ENCODE measurements at places on chromosomes 5 and 9.
A peak's percentile ranks its signal among the peaks of the same experiment; 100 is the strongest.

DNA sequence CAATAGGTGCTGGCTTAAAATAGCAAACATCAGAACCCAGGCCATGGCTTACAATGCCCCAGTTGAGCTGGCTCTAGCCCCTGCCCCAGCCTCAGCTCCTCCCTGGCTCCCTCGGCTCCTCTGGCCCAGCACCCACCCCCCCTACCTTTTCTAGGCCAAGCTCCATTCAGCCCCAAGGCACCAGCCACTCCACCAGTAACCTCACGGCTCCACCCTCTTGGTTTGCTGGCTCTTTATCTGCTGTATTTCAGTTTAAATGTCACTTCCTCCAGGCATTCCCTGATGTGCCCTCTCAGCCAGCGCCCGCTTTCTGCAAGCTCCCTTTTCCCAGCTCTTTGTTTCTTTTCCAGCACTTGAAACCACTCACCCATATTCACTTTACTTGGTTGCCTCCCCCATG is 10.6 kb downstream of the C1QTNF2 start:
- DNase-seq, result no peak

DNA sequence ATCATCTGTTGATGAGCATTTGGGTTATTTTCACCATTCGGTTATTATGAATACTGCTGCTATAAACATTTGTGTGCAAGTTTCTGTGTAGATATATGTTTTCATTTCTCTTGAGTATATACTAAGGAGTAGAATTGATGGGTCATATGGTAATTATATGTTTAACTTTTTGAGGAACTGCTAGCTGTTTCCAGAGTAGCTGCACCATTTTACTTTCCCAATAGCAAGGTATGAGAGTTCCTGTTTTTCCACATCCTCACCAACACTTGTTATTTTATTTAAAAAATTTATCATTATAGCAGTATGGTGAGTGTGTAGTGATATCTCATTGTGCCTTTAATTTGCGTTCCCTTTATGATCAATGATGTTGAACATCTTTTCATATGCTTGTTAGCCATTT is 29.2 kb downstream of the CD14 start:
- DNase-seq, result no peak

- DNase-seq, result peak; percentile 77
Observed at GRCh38 chr5:18465833-18466681, 831.8 kb downstream of the TAF11L14 start.

GRCh38 chr9:134325813-134326723 is at the start of gene RXRA:
Gene RXRA (plus strand): TSS chr9:134326455. CDS start chr9:134326632, 177 bp downstream.
- no peak for DNase-seq

GRCh38 chr5:116453988-116454411 is 120.6 kb downstream of the SEMA6A start:
- no peak for DNase-seq

- no peak for DNase-seq
Observed at GRCh38 chr5:15837551-15838289, 337.7 kb downstream of the FBXL7 start.

DNA sequence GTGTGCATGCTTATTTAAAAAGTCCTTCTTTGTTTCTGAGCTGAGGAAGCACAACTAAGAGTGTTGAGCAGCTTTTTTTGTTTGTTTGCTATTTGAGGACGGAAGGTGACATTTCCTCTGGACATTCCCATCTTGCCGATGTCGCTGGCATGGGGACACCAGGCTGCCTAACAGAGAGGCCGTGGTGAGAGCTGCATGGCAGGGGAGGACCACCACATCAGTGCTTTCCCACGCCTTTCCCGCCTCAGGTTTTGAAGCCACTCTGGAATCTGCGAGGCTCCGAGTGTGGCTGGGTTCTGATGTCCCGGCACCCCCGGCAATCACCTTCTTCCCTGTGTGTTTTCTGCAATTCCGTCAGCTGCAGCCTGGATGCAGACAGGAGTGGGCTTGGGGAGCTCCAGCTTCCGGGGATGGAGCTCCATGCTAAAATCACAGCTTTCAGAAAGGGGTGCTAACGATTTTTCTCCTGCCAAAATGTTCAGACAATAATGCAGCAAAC is 259.8 kb upstream of the IRX4 start:
- no peak for DNase-seq

GRCh38 chr5:159051421-159052282 is 48.1 kb downstream of the EBF1 start:
- DNase-seq, result no peak

DNA sequence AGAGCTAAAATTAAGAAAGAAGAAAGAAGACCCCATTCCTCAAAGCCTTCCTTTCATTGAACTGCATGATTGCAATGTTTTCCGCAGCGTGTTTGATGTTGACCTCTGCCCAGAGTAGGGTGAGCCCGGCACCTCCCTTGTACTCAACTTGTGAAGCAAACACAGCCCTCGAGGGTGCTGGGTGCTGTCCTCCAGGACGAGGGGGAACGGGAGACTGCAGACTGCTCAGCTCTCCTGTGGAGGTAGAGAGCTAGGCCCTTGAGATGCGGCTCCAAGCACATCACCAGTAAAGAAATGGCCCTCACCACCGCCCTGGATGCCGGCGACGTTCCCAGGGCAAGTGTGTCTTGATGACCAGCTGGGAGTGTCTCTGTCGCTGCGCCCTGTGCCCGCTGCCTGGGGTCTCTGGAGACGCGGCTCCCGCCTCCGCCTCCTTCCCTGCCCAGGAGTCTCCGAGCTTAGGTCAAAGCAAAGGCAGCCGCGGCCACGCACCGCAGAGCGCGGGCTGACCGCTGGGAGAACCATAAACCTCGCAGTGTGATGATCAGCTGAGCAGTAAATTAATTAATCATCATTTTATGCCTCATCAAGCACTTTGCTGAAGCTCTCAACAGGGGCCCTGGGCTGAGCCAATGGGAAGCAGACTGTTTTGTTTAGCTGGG is 108.7 kb downstream of the IRX2 start:
- no peak for DNase-seq

DNA sequence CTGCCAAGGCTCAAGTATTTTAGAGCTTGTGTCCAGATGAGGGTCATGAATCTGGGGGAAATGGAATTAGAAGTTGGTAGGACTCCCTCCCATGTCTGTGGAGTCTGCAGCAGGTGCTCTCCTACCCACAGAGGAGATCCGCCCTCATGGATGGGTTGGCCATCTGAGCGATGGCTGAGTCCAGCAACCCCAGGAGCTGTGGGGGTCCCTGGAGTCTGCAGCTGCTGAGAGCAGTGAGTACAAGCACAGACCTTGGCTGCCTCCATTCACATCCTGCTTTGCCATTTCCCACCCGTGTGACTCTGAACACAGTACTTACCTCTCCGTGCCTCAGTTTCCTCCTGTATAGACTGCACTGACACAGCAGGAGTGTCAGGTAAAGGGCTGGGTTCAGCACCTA is 25.8 kb upstream of the SYNPO start:
- no peak for DNase-seq

DNA sequence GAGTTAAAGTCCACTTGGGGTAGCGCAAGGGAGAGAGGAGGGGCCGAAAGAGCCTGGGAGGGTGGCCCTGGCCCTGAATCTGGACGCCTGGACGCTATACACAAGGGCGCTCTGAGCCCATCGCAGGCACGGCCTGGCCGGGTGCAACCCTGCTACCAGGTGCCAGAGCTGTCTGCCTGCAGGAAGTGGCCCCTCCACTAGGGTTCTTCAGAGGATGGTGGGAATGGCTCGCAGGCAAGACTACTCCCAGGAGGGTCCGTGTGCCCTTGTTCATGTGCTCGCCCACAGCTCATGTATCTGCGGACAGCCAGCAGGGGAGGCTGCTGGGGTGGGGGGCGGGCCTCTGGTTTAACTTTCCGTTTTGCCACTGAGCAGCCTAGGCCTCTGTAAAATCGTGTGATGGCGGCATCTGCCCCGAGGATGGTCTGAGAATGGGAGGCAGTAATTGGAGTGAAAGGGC is 1.4 kb upstream of the NKD2 start:
- DNase-seq, result no peak

DNA sequence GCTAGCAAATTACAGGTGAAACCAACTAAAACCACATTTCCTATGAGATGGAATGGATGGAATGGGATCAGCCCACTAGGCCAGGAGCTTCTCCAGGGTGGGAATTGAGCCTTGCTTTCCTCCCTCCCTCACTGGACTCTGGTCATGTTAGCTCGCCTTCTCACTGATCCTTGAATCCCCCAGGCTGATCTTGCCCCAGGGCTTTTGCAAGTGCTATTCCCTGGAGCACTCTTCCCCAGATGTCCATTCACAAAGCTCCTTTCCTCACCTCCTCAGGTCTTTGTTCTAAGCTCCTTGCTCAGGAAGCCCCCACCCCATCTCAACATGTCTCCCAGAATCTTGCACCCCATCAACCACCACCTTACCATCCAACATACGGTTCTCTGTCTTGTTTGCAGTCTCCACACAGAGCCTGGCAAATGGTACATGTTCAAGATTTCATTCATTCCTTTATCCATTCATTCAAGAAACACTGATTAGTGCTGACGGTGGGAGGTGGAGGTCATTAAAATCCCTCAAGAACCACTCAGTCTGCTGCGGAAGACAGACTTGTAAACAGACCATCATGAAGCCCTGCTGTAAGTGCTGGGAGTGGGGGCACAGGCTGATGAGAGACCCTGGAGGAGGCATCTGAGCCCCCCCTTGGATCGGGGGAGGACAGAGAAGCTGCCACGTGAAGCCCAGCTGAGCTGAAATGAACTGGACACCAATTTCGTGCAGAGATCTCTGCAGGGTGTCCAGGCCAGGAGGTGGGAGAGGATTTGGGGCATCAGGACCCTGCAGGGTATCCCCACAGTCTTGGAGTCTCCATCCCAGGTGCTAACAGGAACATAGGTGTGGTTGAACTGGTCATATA is 141.7 kb downstream of the BARX1 start:
- no peak for DNase-seq

DNA sequence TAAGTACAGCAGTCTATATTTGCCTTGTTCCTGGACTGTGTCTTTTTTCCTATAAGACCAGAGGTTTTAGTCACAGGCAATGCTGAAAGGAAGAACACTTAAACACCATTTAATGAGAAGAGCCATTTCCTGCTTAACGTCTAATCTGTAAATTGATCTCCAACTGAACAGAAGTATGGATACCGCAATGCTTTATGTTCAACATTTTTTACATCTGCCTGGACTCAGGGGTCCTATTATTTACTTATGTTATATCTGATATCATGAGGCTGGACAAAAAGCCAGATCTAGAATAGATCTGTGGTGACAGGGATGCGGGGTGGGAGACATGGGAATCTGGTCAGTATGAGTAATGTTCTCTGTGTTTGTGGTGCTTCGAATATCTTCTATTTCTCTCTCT is 334.6 kb upstream of the MPDZ start:
- no peak for DNase-seq

DNA sequence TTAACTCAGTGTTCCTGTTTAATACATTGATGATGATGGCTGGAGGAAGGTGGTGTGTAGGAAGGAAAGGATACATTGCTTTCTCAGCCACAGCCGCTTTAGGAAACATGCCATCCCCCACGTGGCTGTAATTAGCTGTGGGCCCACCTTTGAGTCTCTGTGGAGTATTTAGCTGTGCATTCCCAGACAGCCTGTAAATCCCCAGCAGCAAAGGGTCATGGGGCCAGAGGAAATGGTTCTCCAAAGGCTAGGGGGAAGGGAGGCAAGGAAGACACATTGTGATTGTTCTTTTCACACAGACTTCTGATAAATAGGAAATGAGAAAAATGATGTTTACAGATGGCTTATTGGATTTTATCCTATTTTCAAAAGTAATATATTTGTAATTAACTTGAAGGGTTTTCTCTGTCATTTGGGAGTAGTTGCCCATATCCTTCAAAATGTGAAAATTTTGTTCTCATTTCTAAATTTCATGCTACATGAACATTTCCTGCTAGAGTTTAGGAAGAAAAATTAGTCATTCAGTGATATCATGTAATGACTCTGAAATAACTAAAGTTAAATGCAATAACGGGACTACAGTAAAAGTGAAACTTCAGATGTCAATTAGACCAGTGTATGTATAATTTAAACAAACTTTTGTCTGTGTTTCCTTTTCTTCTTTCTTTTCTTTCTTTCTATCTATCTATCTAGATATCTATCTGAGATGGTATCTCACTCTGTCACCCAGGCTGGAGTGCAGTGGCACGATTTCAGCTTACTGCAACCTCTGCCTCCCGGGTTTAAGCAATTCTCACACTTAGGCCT is 24.3 kb upstream of the F2R start:
- no peak for DNase-seq

- DNase-seq, result no peak
Observed at GRCh38 chr9:22169727-22170503, 160.8 kb upstream of the CDKN2B start.

DNA sequence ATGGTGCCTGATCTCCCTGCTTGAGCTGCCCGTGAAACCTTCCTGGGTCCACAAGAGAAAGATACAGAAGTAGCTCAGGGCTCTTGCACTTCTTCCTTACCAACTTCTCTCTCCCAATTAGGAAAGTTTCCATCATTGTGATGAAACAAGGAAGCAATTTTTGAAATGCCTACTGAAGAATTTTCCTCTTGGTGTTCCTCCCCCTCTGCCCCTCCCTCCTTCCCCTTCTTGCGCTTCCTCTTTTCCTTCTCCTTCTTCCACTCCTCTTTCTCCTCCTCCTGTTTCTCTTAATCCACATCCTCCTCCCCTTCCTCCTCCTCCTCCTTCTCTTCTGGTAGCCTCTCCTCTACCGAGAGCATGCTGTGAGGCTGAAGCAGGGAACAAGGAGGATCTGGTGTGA is 36.3 kb upstream of the OTULINL start:
- no peak for DNase-seq

All from NCI-H1694 (cell line).